Activated CD4-positive, alpha-beta T cell treated with anti-CD3 and anti-CD28 coated beads, Interleukin-2, amount 10 ng/mL, durations not matched to agents 7 days and 5 days (primary cell): ENCODE measurements at places on chromosomes 1 and 21. TPM values are rescaled to one million over a fixed set of nuclear protein-coding genes. Genes with fewer than 3 reads are reported as not detected.

- DNase-seq = no peak
These were observed 106.9 kb upstream of the F3 start for GRCh38 chr1:94648225-94649007.

GRCh38 chr1:36465731-36466369 lies 1.7 kb upstream of the MRPS15 start:
- no peak for DNase-seq

DNA sequence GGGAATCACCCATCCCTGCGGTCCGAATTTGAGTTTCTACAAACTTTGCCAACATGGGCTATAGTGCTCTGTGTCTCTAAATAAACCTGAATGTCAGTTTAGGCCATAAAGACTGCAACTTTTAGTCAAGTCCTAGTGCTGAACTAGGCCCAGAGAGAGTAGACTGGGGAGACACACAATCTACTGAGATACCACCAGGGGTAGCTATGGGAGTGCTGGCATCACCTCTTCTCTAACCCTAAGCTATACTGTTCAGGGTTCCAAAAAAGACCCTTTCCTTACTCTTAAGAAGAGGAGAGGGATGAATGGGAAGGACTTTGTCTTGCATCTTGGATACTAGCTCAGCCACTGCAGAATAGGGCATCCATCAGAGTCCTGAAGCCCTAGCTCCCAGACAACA lies 866.7 kb upstream of the PRMT6 start:
- DNase-seq = no peak

DNA sequence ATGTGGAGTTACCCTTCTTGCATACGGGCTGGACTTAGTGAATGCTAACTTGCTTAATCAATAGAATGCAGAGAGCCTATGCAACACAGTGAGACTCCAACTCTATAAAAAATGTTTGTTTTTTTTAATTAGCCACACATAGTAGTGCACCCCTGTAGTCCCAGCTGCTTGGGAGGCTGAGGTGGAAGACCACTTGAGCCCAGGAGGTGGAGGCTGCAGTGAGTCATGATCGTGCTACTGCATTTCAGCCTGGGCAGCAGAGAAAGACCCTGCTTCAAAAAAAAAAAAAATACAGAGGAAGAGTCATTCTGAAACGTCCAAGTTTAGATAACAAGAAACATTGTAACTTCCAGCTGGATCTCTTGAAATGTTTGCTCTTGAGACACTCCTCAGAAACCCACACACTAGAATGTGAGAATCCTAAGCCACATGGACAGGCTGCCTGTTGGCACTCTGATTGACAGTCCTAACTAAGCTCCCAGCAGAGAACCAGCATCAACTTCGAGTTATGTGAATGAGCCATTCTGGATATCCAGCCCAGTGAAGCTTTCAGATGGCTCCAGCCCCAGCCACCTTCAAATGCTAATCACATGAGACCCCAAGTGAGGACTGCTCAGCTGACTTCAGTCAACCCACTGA lies 20.0 kb upstream of the CAP1 start:
- DNase-seq = no peak

DNA sequence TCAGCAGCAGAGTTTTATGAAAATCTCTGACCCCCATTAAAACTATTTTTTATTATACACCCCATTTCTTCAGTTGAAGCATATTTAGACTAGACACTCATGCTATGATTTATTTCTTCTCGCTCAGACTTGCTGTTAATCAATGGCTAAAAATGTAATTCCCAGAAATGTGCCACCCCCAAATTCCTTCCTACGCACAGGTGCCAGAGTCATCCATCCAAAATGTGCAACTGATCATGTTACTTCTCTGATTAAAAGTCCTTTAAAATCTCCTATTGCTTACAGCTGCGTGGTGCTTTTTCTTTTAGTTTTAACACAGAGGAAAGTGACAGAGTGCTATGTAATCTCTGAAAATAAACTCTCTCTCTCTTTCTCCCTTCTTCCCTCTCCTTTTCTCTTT lies 954.4 kb downstream of the NCAM2 start:
- no peak for DNase-seq

GRCh38 chr1:223515926-223516325 lies 122.7 kb downstream of the CCDC185 start:
- DNase-seq = peak; percentile 36

- DNase-seq = peak; percentile 9
These were observed 12.7 kb downstream of the PAX7 start for GRCh38 chr1:18643154-18644012.

DNA sequence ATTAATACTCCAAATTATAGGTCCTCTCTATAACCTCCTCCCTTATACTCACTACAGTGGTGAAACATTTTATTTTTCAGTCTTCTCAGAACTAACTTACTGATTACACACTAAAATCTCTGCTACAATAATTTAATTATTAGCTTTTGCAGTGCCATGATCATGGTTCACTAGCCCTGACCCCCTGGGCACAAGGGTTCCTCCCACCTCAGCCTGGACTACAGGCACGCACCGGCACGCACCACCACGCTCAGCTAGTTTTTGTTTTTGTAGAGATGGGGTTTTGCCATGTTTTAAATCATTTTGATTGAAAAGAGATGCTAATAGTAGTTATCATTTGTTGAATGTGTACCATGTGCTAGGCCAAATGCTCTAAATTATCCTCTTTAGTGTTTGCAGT lies 6.3 kb downstream of the PATJ start:
- DNase-seq = no peak

- DNase-seq = peak; percentile 50
These were observed 17.7 kb downstream of the RAP1GAP start for GRCh38 chr1:21651214-21652042.

DNA sequence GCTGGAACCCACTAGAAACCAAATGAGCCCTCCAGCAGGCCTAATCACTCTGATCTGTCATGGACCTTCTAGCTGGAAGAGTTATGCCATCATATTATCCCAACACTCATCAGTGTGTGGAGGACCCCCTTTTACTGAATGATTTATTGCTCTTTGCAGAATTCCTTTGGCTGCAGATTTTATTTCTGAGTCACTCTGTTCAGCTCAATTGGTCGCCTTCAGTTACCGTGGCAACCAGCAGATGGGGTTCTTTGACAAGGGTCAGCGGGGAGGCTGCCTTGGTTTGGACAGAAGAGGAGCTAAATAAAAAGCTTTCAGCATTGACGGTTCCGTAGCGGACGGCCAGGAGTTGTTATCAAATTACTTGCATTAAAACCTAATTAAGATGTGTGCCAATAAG lies 220.1 kb downstream of the SDCCAG8 start:
- no peak for DNase-seq

DNA sequence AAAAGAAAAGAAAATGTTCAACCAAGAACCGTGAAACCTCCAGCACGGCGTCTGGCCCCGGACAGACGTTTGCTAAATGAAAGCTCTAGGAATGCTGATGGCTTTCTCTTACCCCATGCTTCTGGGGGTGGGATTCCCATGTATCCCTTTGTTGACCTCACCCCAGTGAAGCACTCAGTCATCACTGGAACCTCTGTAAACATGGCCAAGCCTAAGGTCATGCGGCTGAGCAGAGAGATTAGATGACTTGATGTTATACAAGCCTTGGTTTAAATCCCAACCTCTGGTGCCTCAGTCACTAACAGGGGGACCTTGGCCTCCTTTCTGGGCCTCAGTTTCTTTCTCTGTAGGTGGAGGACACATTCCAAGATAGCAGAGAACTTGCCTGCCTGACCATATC lies 2.8 kb upstream of the MYOM3 start:
- no peak for DNase-seq

GRCh38 chr1:100869996-100870395 lies 24.6 kb downstream of the EXTL2 start:
- DNase-seq = no peak

DNA sequence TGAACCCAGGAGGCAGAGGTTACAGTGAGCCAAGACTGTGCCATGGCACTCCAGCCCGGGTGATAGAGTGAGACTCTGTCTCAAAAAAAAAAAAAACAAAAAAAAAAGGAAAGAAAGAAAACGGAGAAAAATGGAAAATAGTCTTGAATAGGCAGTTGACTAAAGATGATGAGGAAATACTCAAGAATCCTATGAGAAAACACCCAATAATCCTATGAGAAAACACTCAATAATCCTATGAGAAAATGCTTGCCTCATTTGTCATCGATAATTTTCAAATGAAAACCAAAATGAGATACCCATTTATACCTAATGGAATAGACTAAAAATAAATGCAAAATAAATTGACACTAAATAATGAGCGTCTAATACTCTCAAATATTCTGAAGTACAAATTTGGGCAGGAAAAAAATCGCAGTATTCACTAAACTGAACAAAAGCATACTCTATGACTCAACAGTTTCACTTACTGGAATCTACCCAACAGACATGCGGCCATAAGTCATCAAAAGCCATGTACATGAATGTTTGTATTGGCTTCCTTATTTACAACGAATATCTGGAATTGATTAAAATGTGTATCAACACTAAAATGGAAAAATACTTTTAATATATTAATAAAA lies 733.9 kb upstream of the CHRM3 start:
- DNase-seq = no peak

The C1orf185 gene
- total RNA-seq = not detected

DNA sequence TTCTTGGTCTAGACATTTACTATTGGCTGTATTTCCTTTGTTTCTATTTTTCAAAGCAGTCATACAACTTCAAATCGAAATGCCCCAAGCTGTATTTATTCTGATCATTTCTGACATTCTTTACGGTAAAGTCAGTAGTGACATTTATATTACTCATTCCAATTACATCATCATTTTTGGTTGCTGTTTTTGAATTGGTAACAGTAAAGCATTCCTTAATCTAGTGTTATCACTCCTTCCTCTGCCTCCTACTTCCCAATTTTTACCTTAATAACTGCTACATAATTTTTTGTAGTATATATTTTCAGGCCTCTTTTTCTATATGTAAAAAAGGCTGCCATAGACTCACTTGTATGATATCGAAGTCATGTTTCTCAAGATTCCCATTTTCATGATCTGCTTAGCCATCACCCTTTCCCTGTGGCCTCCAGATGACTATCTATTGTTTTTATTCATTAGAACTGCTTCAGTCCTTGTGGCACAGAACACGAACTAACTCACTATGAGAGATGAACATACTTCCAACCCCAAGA lies 167.2 kb downstream of the RUNX1 start:
- no peak for DNase-seq

DNA sequence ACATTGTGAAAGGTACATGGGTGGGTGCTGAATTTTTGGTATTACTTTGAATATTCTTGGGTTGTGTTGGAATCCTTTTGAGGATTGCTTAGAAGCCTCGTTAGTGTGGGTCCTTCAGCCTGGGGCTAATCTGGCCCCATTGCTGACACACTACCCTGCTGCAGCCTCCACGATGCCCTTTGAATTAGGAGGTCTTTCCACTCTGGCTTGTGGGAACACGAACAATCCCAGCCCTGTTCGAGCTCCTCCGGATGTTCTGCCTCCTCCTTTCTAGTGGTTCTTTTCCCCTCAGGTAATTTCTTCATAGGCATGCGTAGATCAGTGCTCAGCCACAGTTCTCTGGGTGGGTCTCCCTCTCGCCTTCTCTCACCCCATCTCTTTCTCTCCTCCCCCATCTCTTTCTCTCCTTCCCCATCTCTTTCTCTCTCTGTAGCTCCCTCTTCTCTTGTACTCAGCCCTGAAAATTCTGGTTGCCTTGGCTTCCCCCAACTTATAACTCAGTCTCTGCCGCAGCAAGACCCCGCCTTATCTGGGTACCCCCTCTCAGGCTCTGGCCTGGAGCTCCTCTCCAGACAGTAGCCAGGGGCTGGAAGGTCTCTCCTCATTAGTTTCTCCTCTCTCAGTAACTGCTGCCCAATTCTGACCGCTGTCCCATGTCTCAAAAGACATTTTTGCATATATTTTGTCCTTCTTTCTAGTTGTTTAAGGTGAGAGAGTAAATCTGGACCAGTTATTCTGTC lies 46.0 kb upstream of the SLC19A1 start:
- DNase-seq = no peak

GRCh38 chr1:64540265-64540791 lies 70.4 kb downstream of the CACHD1 start:
- DNase-seq = peak; percentile 31

The L1TD1 gene
- not detected for total RNA-seq

DNA sequence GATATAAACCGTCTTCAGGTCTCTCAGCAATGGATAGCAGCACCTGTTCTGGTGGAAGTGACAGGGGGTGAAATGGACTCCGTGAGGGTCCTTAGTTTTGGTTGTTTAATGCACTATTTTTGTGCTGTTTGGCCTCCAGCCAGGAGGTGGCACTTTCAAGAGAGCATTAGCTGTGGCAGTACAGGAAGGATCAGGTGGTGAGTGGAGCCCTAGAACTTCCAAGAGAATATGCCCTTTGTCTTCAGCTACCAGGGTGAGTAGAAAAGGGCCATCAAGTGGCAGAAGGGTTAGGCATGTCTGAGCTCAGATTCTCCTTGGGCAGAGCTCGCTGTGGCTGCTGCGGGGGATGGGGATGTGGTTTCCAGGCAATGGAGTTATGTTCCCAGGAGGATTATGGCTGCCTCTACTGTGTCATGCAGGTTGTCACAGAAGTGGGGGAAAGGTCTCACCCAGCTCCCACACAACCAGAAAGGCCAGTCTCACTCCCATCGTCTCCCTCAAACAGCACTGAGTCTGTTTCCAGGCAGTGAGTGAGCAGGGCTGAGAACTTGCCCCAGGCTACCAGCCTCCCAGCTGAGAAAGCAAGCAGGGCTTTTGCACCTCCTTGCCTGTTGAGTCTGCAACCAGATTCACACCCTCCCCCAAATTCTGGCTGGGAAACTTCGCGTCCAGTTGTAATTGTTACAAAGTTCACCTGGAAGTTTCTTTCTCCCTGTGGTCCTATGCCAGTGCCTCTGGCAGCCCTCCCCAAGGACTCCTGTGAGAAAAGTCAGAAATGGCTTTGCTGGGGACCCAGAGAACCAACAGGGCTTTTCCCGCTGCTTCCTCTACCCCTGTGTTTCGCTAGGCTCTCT lies 39.1 kb upstream of the TTLL7 start:
- no peak for DNase-seq

The S100A12 gene
- total RNA-seq = not detected

DNA sequence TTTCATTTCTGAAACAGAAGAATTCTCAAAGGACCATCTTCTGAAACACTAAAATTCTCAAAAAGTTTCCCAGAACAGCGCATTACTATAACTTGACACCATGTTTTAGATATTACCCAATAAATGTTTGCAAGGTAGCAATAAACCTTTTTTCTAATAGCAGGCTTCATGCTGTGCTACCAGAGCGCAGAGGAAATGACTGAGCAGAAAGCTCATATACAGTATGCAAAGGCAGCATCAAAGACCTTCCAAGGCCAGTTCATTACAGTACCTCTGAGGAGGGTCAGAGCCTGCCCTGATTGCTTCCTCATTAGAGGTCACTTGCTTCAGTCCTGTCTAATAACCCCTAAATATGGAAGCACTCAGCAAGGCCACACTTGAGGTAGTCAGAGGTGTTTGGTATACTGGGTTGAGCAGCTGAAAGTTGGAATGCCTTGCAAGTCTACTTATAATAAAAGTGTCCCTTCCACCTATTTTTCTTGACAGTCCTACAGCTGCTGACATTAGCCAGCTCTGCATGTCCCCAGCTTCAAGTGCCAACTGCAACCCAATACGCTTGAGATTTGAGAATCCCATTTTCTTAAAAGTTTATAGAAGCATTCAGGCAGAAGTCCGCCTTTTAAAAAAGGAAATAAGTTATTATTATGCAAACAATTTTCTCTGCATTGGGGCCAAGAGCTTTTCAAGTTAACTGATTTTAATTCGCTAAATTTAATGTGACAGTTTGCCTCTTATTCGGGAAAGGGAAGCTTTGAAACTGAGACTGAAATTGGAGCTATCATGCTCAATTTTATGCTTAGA lies 207.2 kb downstream of the ZC3H11B start:
- no peak for DNase-seq

The MAB21L3 gene
- not detected for total RNA-seq

The PKP1 gene
- total RNA-seq = not detected

- no peak for DNase-seq
These were observed 139.4 kb downstream of the MRPL39 start for GRCh38 chr21:25467896-25468295.
